D721Med (cell line): ENCODE measurements at places on chromosomes 2 and 18.
A peak's percentile ranks its signal among the peaks of the same experiment; 100 is the strongest.

- DNase-seq: no peak
Observed at GRCh38 chr2:240134466-240134865, 1.6 kb downstream of the COPS9 start.

DNA sequence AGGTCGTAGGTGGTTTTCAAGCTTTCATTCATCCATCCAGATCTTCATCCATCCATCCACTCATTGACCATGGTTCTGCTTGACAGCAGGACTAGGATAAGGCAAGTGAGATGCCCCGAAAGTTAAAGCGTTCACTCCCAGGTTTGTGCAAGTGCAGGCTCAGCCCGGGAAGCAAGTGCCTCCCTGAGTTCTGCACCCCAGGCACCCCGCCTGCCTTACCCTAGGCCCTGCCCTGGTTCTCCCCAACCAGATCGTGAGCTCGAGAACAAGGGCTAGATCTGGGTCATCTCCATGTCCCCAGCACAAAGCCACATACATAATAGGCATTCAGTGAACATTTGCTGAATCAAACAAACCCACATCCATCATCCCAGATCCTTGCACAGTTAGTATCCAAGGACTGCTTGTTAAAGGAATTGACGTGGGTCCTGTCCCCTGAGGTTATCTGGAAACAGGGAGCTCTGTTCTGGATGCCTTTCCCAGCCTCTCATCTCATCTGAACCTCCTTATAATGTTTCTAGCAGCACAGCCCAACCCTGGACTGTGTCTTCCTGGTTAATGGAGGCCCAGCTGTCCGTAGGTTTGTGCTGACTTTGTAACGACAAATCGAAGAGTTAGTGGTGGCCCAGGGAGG, 116.1 kb upstream of the GPC1 start:
- no peak for DNase-seq

- DNase-seq: no peak
Observed at GRCh38 chr2:38765149-38765548, 12.9 kb upstream of the GEMIN6 start.

- DNase-seq: no peak
Observed at GRCh38 chr18:74097803-74098202, 49.8 kb downstream of the FBXO15 start.

DNA sequence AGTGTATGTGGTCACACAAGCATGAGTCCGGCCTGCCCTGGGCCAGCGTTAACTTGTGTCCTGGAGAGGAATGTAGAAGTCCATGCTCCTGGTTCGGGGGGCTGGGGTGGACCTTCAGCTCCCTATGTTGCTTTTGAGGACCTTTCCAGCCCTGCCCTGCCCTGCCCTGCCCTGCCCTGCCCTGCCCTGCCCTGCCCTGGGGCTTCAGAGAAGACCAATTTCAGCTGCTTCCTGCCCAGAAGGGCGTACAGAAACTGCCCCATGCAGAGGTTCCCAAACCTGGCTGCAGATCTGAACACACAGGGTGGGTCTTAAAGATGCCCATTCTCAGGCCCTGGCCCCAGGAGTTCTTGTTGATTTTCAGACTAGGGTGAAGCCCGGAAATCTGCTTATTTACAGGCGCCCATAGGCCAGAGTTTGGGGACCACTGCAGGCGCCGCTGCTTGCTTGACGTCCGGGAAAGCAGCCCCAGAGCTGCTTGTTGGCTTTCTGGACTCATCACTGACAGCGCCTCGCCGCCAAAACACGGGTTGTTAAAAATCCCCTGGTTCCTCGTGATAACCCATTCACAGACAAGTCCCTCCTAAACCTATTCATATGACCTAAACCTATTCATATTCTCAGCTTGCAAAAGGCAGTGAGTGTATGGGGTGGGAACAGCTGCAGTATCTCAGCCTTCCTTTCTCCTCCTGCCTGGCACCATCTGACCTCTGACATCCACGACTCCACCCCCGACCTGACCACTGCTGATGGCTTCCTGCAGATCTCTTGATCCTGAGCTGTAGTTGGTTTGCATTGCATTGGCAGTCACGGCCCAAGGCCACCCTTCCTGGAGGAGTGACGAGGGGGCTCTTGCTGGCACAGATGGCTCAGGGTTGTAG, 198.3 kb downstream of the GLI2 start:
- no peak for DNase-seq

DNA sequence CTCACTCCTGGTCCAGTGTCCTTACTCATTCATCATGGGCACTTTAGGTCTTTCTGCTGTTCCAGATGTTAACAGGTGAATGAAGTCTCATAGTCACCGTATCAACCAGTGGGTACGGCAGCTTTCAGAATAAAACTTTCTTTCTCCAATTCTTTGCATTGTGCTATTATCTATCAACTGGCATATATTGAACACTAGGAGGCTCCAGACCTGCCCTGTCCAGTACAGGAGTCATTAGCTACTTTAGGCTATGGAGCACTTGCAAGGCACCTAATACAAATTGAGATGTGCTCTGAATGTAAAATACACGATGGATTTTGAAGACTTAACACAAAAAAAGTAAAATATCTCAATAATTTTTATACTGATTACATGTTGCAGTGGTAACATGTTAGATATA, 43.2 kb upstream of the NEB start:
- no peak for DNase-seq

- no peak for DNase-seq
Observed at GRCh38 chr2:182050333-182051135, 64.9 kb downstream of the PPP1R1C start.

- DNase-seq: no peak
Observed at GRCh38 chr2:176768185-176768584, 444.4 kb upstream of the HNRNPA3 start.

GRCh38 chr2:17276220-17276619, 242.0 kb downstream of the RAD51AP2 start:
- DNase-seq: no peak

DNA sequence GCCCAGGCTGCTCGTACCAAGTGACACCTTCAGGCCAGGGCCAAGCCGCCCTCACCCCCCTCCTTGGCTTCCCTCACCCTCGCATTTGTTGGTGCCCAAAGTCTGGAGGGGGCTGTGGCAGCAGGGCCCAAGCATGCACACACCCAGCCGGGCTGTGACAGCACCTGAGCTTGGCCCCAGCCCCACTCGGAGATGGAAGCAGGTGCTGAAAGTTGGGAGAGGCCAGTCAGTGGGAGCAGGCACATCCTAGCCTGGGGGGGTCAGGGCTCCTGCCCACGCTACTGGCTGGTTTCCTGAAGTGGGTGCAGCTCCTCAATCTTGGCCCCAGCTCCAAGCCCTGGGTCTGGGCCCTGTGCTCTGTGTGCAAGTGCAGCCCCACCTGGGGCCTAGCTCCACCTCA, 228.0 kb downstream of the RDH14 start:
- no peak for DNase-seq

DNA sequence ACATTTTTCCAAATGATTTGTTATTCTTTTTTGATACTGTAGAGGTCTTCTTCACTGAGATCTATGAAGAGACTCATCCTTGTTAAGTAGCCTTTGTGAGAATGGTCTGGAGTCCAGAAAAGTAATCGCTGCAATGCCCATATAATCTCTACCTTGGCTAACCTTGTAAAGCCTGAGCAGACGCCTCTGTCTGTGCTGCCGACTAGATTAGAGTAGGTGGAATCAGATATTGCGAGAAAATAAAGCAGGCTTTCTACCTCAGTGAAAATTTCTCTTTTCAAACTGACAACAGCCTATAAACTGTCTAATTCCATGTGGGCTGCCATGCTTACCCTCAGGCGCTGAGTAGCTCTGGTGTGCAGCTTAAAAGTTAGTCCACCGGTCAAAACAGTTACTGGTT, 17.5 kb upstream of the CERS6 start:
- no peak for DNase-seq

GRCh38 chr2:133992454-133992853, 261.4 kb upstream of the MGAT5 start:
- no peak for DNase-seq

- DNase-seq: no peak
Observed at GRCh38 chr2:167733747-167734146, 513.6 kb downstream of the STK39 start.

DNA sequence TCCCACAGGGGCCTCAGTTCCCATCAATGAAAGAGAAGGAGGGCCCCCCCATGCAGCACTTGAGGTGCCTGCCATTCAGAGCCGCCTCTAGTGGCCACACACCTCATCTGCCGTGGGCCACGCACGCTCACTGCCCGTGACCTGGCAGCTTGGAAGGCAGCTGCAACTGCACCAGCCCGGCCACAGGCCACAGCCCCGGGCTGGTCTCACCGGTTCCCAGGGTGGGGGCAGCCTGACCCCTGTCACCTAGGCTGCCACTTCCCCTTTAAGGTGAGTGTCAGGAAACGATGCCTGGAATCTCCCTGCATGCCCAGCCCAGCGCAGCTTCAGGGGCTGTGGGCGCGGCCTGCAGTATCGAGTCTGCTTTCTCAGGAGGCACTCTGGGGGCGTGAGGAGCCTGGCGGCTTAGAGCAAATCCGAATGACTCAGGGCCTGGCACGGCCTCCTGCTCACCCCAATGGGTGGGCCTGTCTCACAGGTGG, 2.6 kb downstream of the MAB21L4 start:
- peak; percentile 67 for DNase-seq

GRCh38 chr2:11365096-11365879, 20.9 kb upstream of the ROCK2 start:
- no peak for DNase-seq

DNA sequence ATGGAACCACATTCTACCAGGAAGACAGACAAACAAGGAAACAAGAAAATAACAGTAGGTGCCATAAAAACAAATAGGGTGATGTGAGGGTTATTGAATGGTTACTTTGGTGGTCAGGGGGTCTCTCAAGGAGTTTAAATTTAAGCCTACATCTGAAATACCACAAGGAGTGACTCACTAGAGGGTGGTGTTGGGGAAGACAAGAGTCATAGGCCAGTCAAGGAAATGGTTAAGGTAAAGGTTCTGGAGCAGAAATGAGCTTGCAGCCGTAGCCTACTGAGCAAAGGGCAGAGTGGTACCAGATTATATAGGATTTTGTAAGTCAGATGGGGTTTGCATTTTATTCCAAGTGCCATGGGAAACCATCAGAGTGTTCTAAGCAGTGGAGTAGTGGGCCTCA, 135.6 kb upstream of the DAPL1 start:
- DNase-seq: no peak

DNA sequence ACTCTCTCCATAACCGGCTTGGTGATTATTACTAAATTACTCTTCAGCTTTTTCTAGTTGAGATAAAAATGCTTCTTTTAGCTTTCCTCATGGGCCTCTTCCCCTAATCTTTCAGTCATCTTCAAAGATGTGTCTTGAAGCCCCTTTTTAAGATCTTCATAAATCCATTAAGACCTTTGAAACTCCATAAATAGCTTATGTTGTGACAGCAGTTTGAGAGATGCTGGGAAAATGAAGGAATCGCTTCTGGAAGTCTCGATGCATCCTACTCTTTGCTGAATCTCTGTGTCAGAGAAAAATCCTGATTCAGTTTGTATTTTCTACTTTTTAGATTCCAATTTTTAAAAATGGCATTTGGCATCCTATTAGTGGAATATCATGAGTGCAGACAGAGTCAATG, 13.0 kb downstream of the SCYGR4 start:
- no peak for DNase-seq

GRCh38 chr2:180208841-180209240, 201.7 kb upstream of the CWC22 start:
- no peak for DNase-seq

- DNase-seq: no peak
Observed at GRCh38 chr2:188675391-188676009, 298.7 kb upstream of the COL3A1 start.

GRCh38 chr2:44333994-44334393, 27.3 kb downstream of the PREPL start:
- DNase-seq: no peak

DNA sequence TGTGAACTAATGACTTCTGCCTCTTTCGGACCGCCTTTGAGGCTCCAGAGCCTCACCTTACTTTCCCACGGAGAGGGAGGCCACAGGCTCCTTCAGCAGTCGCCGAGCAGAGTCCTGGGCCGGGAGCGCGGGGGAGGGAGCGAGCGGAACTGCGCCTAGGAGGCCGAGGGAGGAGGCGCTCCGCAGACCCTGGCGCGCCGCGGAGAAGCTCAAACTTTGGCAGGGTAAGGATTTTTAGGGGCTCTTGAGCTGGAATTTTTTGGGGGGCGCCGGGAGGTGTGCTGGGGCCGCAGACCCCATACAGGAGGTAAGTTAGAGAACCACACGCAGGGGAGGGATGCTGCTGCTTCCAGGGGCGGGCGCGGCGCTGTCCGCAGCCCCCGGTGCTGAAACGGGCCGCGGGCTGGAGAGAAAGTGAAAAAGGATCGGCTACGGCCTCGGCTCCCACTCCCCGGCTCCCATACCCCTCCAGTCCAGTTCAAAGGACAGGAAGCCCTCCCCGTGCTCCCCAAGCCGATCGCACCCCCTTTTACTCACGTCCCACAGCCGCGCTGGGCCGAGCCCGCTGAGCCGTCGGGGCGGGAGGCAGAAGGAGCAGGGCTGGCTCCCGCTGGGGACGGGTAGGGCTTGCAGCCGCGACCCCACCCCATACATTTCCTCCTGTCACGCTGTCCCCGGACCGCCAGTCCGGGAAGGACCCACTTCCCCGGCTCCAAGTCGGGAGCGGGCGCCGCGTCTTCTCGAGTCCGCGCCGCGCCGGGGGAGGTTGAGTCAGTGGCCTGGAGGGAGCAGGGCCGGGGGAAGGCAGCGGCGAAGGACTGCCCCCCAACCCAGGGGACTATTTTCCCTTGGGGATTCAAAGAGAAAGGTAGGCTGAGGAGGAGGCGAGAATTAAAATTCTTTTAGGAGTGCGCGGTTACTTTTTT, at the start of gene CNGA3:
TSS of gene CNGA3 (plus strand) at position 146 of the 926 bp plus-strand sequence. CDS start 23,520 bp downstream, outside the sequence.
- DNase-seq: no peak

DNA sequence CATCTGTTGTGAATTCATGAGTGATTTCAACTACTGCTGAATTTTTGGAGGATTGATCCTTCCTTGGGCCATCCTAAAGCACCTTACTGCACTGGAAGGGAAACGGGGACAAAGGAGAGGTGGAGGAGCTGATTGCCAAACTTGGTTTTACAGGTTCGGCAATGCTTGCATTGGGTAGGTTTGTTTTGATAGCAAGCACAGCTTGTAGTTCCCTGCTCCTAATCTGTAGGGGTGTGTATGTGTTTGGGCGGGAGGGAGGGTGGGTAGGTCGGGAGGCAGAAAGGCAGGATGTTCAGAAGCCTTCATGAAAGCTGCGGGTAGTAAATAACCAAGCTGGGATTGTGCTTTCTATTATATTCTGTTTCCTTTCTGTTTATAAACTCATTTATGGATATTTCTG, 24.6 kb downstream of the PHLPP1 start:
- no peak for DNase-seq

GRCh38 chr2:225998653-225999052, 599.1 kb downstream of the NYAP2 start:
- DNase-seq: no peak

- no peak for DNase-seq
Observed at GRCh38 chr2:10890706-10891270, 20.9 kb upstream of the KCNF1 start.

DNA sequence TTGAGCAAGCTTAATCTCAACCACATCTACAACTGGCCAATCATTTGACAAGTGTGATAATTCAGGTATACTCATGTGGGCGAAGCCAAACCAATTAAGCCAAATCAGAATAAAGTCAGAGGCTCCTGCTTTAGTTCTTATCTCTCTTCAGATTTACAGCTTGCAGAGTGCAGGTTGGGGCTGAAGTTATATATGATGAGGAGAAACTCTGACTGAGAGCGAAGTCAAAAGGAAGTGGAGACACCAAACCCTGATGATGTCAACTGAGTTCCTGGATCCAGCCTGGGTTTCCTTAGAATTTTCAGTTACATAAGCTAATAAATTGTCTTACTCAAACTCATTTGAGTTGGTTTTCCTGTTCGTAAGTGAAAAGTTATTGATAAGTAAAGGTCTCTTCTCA, 73.9 kb downstream of the ASXL2 start:
- DNase-seq: no peak
